ENCODE measurements at places on chromosomes 5 and 9.

DNA sequence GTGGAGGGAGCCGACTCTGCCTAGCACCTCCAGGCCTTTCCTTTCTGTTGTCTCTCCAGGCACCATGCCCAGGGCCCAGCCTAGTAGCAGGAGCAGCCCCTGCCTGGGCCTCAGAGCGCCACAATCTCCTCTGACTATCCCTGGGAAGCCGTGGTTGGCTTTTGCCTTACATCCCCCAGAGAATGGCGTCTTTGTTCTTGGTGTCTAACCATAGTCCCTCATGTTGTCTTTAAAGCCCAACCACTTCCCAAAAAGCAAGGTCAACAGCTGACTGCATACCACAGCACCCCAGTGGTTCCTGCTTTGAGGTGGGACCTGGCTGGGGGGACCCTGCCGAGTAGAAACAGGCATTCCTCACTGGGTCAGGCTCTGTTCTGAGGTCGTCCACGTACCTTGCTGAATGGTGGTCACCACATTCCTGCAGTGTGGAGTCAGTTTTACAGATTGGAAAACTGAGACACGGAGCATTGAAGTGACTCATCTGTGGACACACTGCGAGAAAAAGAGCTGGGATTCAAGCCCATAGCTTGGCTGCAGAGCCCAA lies 13.7 kb upstream of the CERCAM start:
- no peak for DNase-seq

DNA sequence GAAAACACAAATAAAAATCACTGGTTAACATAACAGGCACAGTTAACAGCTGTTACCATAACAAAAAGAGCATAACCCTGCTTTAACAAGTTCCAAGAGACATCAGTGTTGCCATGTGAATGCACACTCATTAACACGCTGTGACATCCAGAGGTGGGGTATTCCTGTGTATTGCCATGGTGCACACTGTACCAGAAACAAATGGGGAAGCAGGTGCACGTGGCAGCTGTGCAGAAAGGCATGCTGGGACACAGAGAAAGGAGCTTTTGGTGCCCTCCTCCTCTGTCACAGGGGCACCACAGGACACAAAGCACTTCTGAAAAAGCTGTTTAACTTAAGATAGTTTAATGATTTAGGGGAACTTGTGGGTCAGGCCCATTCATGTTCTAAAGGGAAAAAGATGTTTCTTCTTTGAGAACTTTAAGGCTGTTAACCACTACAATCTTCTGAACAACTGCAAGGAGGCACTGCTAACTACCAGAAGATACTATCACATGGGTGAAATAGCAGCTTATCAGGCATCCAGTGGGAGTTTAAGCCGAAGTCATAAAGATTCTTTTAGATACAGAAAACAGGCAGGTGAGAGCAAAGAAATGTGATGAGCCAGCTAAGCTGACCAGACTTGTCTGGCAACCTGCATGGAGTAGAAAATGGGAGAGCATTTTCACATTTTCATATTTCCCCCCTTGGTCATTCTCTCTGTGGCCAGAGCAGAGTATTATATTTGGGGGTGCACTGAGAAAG lies 56.4 kb upstream of the GOLPH3 start:
- DNase-seq, result no peak

DNA sequence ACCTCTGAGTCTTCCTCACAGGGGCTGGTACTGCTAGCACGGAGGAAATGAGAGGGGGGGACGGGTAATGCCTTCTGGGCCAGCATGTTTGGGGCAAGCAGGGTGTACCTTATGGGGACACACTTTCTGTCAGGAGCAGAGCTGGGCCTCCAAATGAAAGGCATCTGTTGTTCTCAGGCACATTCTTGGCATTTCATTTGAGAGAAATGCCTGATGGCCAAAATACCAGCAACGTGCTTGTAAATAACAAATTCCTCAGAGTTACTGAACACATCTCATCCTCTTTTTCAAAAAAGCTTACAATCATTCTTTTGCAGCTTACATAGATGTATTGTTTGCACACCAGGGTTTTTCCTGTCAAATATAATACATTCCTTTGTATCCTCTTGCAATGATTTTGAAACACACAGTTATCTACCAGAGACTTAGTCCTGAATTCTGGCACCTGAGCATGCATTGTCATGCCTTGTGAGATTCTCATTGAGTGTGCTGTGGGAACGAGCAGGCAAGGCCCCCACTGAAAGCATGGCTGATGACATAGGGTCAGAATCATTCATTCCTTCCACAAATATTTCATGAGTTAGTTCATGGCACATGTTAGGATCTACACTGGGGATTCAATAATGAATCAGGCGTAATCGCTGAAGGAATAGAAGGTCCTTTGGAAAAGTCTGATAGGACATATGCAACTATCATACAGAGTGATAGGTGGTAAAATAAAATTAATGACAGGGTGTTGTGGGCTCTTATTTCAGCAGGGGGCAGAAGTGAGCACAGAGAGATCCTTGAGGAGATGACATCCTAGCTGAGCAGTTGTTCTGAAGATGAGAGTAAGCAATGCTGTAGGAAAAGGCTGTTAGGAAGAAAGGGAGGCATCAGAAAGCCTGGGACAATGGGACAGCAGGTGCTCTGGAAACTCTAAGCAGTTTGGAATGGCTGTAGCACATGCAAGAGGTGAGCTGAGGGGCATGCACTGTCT lies 260.9 kb upstream of the TUT7 start:
- no peak for DNase-seq

GRCh38 chr9:92187989-92188714 lies 72.9 kb upstream of the SPTLC1 start:
- DNase-seq, result no peak

DNA sequence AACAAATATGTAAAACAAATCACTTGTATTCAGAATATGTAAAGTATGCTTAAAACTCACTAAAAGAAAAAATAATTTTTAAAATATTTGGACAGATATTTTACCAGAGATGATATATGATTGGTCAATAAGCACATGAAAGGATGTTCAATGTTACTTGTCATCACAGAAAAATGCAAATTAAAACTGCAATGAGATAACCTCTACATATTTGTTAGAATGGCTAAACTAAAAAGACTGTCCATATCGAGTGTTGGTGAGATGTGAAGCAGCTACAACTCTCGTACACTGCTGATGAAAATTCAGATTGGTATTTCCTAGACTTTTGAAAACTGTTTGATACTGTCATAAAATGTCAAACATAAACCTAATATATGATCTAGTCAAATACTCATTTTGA lies 685.1 kb downstream of the DTWD2 start:
- DNase-seq, result no peak

DNA sequence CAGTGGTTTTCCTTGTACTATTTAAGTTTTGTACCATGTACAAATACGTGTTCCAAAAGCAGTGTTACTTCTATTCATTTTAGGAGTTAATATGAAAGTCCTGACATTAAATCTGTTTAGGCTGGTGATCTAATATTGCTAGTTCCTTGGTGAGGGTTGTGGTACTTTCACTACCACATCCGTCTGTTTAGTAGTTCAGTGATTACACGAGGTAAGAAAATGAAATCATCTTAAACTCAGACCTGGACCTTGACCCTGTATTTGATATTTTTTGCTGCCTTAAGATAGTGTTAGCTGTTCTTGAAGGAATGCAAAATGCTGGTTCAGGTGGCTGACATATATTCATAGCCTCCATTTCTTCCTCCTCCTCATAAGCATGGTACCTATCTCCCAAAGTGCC lies 50.3 kb downstream of the MTAP start:
- no peak for DNase-seq

DNA sequence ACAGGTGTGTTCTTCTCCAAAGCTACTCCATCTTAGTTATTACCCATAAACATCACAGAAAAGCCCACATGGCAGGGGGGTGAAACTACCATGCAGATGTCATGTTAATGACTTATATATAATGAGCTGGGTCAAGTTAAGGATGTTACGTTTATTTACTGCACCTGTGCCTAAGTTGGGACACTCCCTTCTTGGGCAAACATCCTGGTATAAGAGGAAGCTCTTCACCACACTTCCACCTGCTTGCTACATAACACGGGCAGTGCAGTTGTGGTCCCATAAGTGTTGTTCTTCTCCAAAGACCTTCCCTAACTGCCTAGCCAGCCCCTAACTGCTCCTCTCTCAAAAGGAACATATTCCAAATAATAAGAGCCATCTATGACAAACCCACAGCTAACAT lies 9.3 kb upstream of the ZCCHC9 start:
- DNase-seq, result no peak

GRCh38 chr9:98943682-98944056 lies at the start of gene COL15A1:
Gene COL15A1, plus strand, starts transcription at chr9:98943907. Its CDS starts 155 bp downstream, at chr9:98944062.
- DNase-seq, result peak; percentile 76

- DNase-seq, result peak; percentile 94
These were observed 69.2 kb upstream of the CCDC180 start for GRCh38 chr9:97237951-97238889.

DNA sequence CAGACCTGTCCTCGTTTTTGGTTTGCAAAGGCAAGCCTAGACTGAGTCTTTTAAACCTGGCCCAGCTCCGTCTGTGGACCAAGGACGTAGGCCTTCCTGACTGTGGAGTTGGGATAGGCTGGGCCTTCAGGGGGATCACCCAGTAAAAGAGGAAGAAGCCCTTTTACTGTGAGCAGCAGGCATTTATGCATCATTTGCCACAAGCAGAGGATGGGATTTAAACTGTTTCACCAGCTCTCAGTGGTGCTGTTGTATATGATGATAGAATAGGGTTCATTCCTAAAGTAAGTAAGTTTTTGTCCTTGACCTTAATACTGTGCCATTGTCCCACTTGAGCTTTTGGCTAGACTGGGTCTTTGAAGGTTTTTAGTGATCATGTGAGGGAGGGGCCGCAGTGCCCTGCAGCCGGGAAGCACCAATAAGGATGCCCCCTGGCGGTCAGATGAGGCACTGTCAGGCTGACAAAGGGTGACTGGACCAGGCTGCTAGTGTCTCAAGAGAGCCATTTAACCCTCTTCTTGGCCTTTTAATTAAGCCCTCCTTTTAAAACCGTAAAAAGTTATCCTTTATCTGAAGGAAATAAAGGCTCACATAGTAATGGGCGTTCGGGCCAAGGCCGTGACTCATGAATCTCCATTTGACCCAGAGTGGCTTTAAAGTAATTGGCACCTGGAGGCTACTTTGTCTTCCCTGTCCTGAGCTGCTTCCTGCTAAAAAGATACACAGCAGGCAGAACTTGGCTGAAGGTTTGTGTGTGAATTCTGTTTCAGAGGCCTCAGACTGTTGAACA lies 74.0 kb downstream of the UBAP1 start:
- no peak for DNase-seq

GRCh38 chr9:19642256-19642655 lies 146.6 kb downstream of the SLC24A2 start:
- no peak for DNase-seq

GRCh38 chr5:137695651-137696428 lies 40.0 kb downstream of the KLHL3 start:
- no peak for DNase-seq

GRCh38 chr5:103228588-103228987 lies 30.0 kb upstream of the MACIR start:
- no peak for DNase-seq

GRCh38 chr9:94773655-94774054 lies 47.2 kb downstream of the AOPEP start:
- no peak for DNase-seq
